ENCODE measurements at places on chromosomes 12 and 14. TPM values are rescaled to one million over a fixed set of nuclear protein-coding genes. Genes with fewer than 3 reads are reported as not detected.

SIX1 gene
- total RNA-seq = not detected

ZNF385A gene
- 1.1 TPM for total RNA-seq

INTS13 gene
- 24.0 TPM for total RNA-seq

RECQL gene
- 70.8 TPM for total RNA-seq

SCN8A gene
- 0.53 TPM for total RNA-seq

DEGS2 gene
- not detected for total RNA-seq

RASAL1 gene
- 0.43 TPM for total RNA-seq

Measured in T-cell (primary cell).